Activated CD4-positive, alpha-beta T cell treated with anti-CD3 and anti-CD28 coated beads, Interleukin-2, amount 50 U/mL, for 1 hour (primary cell): ENCODE measurements at places on chromosomes 13 and 19.

- DNase-seq: no peak
These were observed 28.3 kb downstream of the CYP2B6 start for GRCh38 chr19:41019346-41019745.

- peak; percentile 55 for DNase-seq
These were observed 350.0 kb upstream of the ARGLU1 start for GRCh38 chr13:106917673-106918556.

GRCh38 chr19:54587026-54587425 is 6.4 kb upstream of the LILRA1 start:
- DNase-seq: no peak

DNA sequence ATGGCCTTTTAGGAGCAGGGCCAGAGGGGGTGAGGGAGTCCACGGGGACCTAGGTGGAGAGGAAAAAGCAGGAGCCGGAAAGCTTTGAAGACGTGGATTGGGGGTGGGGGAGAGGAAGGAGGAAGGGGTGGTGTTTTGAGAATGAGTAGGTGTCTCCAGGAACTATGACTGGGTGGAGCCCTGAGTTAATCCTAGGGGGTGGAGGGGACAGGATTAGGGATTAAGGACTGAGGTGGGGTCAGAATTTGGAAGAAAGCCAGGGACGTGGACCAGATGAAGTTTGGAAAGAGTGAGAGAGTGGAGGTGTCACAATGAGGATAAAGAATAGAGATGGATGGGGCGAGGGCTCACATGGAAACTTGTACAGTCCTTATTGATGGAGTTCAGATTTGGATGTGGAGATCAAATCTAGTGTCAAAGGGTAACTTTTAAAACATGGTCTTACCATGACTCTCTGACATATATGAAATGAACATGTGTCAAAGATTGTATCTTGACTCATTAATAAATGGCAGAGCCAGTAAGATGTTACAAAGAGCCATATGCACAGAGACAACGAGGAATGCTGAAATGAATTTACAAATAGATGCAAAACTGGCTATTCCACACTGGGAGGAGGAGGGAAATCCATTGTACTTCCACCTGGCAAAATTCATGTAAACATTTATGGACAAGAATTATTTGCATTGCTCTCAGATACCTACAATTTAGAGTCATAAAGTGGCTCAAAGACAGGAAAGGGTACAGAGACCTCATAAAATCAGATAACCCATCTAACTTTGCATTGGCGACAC is 1.7 kb upstream of the KLK13 start:
- no peak for DNase-seq
